Activated CD8-positive, alpha-beta memory T cell treated with anti-CD3 and anti-CD28 coated beads, Interleukin-2, amount 10 ng/mL, durations not matched to agents 7 days and 5 days (primary cell): ENCODE measurements at places on chromosomes 4 and X. TPM values are rescaled to one million over a fixed set of nuclear protein-coding genes. Genes with fewer than 3 reads are reported as not detected.

TCEAL2 gene
- total RNA-seq: not detected

FATE1 gene
- total RNA-seq: not detected

SCD5 gene
- total RNA-seq: 6.4 TPM

FSTL5 gene
- total RNA-seq: not detected

CCDC110 gene
- not detected for total RNA-seq

- DNase-seq: no peak
- H3K36me3 ChIP-seq: no peaks in the 10 kb centered on the region
- H3K27me3 ChIP-seq: no peaks in the 10 kb centered on the region
- no peak overlapping the region for H3K27ac ChIP-seq
- peaks cover 12% of the 10 kb centered on the region for H3K4me1 ChIP-seq
These were observed 74.7 kb downstream of the GALNT7 start for GRCh38 chr4:173243321-173243720.

DNA sequence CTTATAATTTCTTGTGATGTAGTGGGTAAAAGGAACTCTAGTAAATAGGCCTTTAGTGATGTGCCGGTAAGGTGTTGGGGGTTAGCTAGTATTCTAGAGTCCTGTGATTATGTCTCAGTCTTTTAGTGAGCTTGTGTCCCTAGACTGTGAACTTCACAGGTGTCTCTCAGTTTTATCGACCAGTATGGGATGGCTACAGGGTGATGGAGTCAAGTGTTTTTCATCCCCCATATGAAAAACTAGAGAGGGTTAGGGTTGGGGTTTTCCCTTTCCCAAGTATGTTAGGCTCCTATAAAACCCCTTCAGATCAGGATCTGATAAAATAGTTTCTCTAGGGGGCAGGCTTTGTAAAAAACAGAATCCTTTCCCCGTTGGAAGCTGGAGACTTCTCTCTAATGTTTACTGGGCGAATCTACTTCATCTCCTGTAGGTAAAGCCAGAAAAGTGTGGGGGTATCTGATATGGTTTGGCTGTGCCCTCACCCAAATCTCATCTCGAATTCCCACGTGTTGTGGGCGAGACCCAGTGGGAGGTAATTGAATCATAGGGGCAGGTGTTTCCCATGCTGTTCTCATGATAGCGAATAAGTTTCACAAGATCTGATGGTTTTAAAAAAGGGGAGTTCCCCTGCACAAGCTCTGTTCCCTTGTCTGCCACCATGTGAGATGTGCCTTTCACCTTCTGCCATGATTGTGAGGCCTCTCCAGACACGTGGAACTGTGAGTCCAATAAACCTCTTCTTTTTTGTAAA lies 120.8 kb downstream of the DTHD1 start:
- H3K27me3 ChIP-seq: peaks cover 15% of the 10 kb centered on the region
- DNase-seq: no peak
- H3K36me3 ChIP-seq: no peaks in the 10 kb centered on the region
- H3K4me3 ChIP-seq: no peak overlapping the region
- peaks cover 2% of the 10 kb centered on the region for H3K4me1 ChIP-seq
- H3K27ac ChIP-seq: no peak overlapping the region

GRCh38 chrX:13955095-13955647 lies 74.5 kb downstream of the GEMIN8 start:
- H3K4me3 ChIP-seq: no peak overlapping the region
- H3K36me3 ChIP-seq: no peaks in the 10 kb centered on the region
- no peak overlapping the region for H3K27ac ChIP-seq
- H3K27me3 ChIP-seq: peaks cover 8% of the 10 kb centered on the region

DNA sequence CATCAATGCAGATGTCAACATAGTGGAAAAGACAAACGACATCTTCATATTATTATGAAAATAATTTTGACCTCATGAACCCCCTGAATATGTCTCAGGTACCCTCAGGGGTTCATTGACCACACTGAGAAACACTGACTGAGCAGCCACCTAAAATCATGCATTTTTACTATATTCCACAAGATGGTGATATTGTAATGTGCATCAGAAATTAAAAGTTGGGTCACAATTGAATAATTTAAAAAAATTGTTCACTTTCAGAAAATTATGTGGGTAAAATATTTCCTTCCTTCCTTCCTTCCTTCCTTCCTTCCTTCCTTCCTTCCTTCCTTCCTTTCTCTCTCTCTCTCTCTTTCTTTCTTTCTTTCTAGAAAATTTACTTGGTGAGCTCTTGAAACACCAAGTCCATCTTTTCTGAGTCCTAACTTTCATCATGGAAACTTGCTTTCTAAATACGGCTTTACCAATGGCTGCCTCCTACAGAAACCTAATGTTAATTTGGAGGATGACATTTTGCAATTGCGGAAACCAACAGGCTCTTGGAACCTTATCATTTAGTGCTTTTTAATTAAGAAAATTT lies 103.6 kb downstream of the RTL3 start:
- H3K36me3 ChIP-seq: peaks cover 4% of the 10 kb centered on the region
- H3K4me3 ChIP-seq: no peak overlapping the region
- no peak for DNase-seq
- H3K27ac ChIP-seq: no peak overlapping the region
- no peaks in the 10 kb centered on the region for H3K27me3 ChIP-seq

DNA sequence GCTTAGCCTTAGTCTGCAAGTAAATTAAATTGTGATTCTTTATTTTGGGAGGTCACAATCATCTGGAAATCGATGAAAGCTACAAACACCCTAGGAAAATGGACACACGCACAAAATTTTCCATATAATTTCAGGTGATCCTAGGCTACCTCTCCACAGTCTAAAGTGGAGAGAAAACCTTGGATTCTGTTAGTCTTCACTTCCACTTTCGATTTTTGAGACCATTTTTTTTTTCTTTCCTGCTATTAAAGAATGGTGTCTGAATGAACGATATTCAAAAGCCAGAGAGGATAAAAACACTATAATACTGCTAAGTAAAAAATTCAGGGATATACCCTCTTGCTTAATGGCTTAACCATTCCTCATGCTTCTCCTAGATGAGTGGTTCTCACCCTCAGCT lies 1.7 kb downstream of the FBXL5 start:
- peak overlapping the region; percentile 99 for H3K4me3 ChIP-seq
- H3K36me3 ChIP-seq: peaks cover 15% of the 10 kb centered on the region
- H3K4me1 ChIP-seq: peaks cover 60% of the 10 kb centered on the region
- peak overlapping the region; percentile 96 for H3K27ac ChIP-seq
- DNase-seq: no peak

DNA sequence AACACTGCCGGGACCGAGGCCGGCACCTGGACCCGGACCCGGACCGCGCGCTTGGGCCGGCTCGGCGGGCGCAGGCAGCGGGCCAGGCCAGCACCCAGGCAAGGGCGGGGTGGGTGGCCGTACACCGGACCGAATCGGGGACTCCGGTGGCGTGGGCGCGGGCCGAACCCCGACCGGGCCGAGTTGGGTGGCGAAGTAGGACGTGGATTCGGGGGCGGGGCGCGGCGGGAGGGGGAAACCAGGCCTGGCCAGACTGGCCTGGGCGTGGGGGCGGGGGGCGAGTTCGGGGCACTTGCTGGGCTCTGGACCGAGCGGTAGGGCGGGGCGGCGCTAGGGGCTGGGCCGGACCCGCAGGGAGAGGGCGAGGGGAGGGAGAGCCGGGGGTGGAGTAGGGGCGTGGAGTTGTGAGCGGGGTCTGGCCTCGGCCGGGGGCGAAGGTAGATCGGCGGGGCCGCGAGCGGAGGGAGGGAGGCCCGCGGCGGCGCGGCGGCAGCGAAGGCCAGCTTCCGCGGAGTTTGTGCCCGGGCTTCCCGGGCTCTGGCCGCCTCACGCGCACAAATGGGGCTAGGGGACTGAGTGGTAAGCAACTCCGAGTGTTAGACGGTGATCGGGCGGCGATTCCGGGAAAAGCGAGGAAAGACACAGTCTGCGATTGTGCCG lies 1.8 kb upstream of the BCORL1 start:
- no peak overlapping the region for H3K27ac ChIP-seq
- peak; percentile 40 for DNase-seq
- H3K36me3 ChIP-seq: no peaks in the 10 kb centered on the region
- no peak overlapping the region for H3K4me3 ChIP-seq
- peaks cover 21% of the 10 kb centered on the region for H3K4me1 ChIP-seq
- no peaks in the 10 kb centered on the region for H3K27me3 ChIP-seq

- no peak for DNase-seq
- H3K4me1 ChIP-seq: no peaks in the 10 kb centered on the region
- H3K4me3 ChIP-seq: no peak overlapping the region
- H3K36me3 ChIP-seq: no peaks in the 10 kb centered on the region
- no peaks in the 10 kb centered on the region for H3K27me3 ChIP-seq
- H3K27ac ChIP-seq: no peak overlapping the region
These were observed 1127.8 kb upstream of the PRKX start for GRCh38 chrX:4841216-4841745.

- no peak for DNase-seq
- H3K4me1 ChIP-seq: no peaks in the 10 kb centered on the region
- H3K27ac ChIP-seq: no peak overlapping the region
These were observed 246.0 kb upstream of the HHIP start for GRCh38 chr4:144399927-144400326.

DNA sequence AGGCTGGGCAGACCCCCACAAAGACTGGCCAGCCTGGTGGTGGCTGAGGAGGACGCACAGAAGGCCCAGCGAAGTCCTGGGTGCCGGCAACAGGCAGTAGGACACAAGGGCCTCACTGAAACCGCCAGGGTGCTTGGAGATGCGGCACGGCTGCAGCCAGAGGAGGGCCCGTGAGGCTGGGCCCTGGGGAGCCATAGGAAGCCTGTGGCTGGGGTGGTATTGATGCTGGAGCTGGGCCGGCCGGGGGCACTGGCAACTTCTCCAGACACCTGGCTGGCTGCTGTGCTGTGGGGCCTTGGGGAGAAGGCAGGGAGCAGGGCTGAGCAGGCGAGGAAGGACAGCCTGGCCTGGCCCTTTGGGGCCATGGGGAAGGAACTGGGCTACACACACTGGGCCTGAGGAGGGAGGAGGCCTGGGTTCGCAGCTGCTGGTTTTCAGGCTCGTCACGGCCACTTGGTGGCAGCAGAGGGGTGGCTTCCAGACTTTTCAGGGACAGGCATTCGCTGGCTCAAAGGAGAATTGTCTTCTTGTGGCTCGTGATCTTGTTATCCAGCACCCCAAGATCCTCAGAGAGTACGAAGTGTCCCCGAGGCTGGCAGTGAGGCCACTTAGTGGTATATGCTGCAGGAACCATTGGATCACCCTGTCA lies 37.2 kb downstream of the ATP2B3 start:
- no peak overlapping the region for H3K27ac ChIP-seq
- no peaks in the 10 kb centered on the region for H3K36me3 ChIP-seq
- DNase-seq: peak; percentile 63
- H3K4me3 ChIP-seq: no peak overlapping the region
- H3K27me3 ChIP-seq: no peaks in the 10 kb centered on the region

DNA sequence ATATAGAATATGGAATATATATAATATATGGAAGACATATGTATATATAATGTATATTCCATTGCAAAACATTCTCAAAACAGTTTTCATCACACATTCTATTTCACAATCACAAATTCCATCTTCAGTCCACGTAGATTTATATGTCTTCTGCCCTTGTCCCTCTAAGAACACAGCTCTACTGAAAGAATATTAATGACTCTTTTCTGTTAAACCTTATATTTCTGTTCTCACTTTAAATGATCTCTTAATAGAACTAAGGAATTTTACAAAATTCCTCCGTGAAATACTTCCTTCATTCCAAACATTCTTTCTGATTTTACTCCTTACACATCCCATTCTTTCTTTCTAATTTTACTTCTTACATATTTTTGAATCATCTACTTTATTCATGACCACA lies 1043.1 kb upstream of the PABPC4L start:
- no peaks in the 10 kb centered on the region for H3K36me3 ChIP-seq
- no peak overlapping the region for H3K27ac ChIP-seq
- no peaks in the 10 kb centered on the region for H3K4me1 ChIP-seq
- H3K4me3 ChIP-seq: no peak overlapping the region
- H3K27me3 ChIP-seq: no peaks in the 10 kb centered on the region

DNA sequence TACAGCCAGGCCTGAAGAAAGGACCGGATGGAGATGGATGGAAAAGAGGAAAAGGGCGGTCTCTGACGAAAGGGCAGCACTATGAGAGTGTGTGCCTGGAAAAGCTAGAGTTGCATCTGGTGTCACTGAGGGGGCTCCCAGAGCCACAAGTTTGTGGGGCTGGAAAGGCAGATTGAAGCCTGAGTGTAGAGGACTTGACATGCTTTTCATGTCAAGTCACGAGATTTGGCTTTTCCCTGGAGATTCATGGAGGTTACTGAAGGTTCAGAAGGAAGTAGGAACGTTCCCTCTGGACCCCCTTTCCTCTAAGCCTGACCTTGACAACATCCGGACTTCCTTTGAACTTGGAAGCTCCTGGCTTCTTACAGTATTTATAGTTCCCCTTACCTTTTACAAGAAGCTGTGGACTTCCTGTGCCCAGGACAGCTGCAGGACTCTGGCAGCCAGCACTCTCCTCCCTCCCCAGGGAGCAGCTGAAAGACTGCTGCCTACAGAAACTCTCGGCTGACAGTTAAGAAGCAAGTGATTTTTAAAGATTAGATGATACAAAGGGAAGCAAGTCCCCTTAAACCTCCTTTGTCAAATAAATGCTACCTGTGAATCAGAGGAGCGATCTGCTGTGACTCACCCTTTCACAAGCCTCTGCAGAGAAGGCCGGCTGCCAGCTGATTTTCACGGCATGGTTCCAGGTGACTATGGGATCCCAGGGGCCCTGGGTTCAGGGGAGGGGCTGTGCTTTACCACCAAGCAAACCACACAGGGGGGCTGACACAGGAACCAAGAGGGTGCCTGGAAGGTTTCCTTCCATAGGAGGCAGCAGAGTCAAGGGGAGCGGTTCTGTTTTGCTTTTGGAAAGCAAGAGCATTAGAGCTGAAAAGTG lies 72.9 kb upstream of the STIM2 start:
- H3K4me1 ChIP-seq: peaks cover 3% of the 10 kb centered on the region
- H3K36me3 ChIP-seq: peaks cover 1% of the 10 kb centered on the region
- no peak for DNase-seq
- H3K4me3 ChIP-seq: no peak overlapping the region

DNA sequence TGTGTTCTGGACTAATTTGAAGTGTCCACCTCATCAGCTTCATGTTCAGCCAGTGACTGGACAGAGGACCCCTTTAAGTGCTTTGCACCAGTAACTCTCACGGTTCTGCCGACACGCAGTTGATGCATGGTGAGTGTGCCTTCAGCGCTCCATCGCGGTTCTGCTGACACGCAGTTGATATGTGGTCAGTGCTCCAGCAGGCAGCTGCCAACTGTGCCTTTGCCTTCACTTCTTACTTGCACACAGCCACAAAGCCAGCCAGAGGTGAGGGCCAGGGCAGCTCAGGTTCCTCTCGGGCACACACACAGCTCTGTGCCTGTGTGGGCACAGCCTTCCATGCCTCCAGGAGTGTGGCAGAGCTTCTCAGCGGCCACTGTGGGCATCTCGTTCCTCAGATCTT lies 12.4 kb downstream of the NKX1-1 start:
- H3K27ac ChIP-seq: no peak overlapping the region
- H3K27me3 ChIP-seq: no peaks in the 10 kb centered on the region
- no peak for DNase-seq
- no peaks in the 10 kb centered on the region for H3K4me1 ChIP-seq
- H3K4me3 ChIP-seq: no peak overlapping the region

GRCh38 chr4:26836539-26836938 lies 24.1 kb upstream of the STIM2 start:
- no peak overlapping the region for H3K4me3 ChIP-seq
- no peak for DNase-seq
- H3K27ac ChIP-seq: no peak overlapping the region
- H3K36me3 ChIP-seq: no peaks in the 10 kb centered on the region
- H3K4me1 ChIP-seq: no peaks in the 10 kb centered on the region
